ENCODE measurements at places on chromosomes 6 and 20.

- DNase-seq: no peak
Measured at GRCh38 chr6:92050216-92050615, 1369.1 kb downstream of the EPHA7 start.

DNA sequence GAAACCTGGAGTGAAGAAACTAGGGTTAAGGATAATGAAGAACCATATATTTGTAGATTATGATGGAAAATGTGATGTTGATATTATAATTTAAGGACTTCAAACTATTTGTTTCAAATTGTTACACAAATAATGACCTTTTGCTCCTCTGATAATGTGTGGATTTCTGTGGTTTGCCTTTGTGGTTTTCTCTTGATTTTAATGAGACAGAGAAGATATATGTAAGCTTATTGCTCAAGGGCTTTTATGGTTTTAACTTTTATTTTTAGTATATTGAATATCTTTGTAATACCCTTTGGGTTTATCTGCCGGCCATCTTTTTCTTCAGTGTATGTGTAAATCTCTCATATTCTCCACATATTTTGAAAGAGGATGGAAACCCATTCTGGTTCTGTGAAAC, 362.3 kb downstream of the RIMS1 start:
- no peak for DNase-seq

- DNase-seq: no peak
Measured at GRCh38 chr6:89008001-89008814, 44.8 kb upstream of the RNGTT start.

DNA sequence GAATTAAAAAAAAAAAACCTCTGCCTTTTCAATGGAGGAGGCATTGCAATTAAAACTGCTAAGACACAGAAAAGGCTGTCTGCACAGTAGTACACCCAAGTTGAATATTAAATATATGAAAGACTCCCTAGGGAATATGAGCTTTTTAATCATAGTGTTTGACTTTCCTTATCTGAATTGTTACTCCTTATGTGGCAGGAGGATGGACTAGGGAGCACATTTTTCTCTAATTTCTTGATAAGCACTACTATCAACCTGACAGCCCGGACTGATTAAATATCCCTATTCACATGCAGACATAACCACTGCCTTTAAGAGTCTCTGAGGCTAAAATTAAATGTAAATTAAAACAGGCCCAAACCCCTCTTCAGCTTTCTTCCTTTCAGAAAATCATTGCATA, 428.6 kb upstream of the GJE1 start:
- DNase-seq: no peak

DNA sequence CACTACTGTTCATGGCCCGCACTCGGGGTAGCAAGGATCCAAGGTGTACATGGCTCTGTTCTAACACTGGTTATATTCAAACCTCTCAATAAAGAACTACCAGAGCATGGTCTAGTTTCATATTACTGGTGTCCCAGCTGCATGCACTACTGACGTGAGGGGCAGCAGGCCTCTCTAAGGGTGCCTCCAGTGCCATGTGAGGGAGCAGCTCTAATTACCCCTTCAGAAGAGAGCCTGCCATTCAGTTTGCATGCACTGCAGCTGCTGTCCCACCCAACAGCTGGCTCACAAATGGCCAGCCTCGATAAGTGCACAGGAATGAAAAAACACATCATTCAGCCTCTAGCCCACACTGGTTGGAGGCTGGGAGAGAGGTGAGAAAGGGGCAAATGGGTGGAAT, 85.2 kb downstream of the SMLR1 start:
- DNase-seq: no peak

- DNase-seq: no peak
Measured at GRCh38 chr6:30847971-30848436, 36.3 kb upstream of the DDR1 start.

GRCh38 chr6:26299286-26300042, 65.5 kb upstream of the BTN3A2 start:
- DNase-seq: no peak

GRCh38 chr6:163260911-163261310, 153.6 kb upstream of the QKI start:
- DNase-seq: no peak

- no peak for DNase-seq
Measured at GRCh38 chr20:7500231-7500663, 440.0 kb downstream of the HAO1 start.

- no peak for DNase-seq
Measured at GRCh38 chr20:63095718-63096654, 89.2 kb upstream of the BHLHE23 start.

- no peak for DNase-seq
Measured at GRCh38 chr6:1407499-1407990, 18.2 kb downstream of the FOXF2 start.

- no peak for DNase-seq
Measured at GRCh38 chr6:36627801-36628246, 33.7 kb downstream of the SRSF3 start.

- DNase-seq: no peak
Measured at GRCh38 chr20:36063916-36064657, 90.5 kb upstream of the EPB41L1 start.

- no peak for DNase-seq
Measured at GRCh38 chr6:137775720-137776119, 91.3 kb upstream of the TNFAIP3 start.

- no peak for DNase-seq
Measured at GRCh38 chr6:71411882-71412281, 123.3 kb downstream of the OGFRL1 start.

- DNase-seq: no peak
Measured at GRCh38 chr6:161400671-161401070, 126.8 kb upstream of the AGPAT4 start.

GRCh38 chr6:85408039-85408438, 41.8 kb upstream of the NT5E start:
- DNase-seq: no peak

- no peak for DNase-seq
Measured at GRCh38 chr6:43297644-43298564, at the start of gene SLC22A7. Gene SLC22A7 (plus strand): TSS chr6:43298260. CDS start chr6:43298359, 99 bp downstream.

DNA sequence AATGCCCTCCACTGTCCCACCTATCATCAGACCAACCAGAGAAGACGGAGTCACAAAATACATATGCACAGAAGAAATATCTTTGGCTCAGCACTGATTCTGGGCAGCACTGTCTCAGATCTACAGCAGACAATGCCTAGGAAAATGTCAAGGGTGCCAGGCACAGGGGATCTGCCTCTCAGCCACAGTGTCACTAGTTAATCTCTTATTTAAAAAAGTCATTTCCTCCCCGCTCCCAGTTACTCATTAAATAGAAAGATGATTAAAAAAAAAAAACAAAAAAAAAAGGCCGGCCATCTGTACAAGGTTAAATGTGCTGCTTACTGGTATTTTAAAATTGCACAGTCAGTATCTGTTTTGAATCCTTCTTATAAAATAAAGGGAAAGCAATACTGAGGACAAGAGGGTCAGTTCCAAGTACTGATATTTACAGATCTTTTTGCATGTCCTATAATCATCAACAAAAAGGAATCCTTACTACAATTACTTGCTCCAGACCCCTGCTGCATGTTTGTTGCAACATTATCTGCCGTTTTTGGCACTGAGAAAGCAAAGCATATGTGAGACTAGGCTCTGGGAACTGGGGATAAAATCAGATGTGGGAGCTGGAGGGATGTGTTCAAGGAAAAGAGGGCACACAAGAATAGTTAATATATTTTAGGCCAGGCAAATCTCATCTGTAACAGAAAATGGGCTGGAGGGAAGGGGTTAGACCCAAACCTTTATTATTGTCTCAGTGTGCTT, 299.3 kb downstream of the KIF16B start:
- DNase-seq: no peak

DNA sequence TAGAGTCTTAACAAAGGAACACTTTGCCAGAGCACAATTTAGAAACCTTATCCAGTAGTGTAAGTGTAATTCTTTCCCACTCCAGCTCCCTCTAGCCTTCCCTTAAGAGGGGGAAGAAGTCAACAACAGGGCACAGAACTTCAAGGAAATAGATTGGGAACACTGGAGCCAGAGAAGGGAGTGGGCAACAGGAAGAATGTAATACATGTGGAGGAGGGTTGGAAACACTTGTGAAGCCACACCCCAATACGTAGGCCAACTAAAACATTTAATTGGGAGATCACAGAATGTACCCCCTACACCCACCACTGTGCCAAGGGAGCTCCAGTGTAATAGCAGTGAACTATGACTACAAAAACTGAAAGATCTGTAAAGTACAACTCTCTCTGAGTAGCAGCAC, 735.7 kb upstream of the HS3ST5 start:
- DNase-seq: no peak

- DNase-seq: no peak
Measured at GRCh38 chr6:121356575-121356974, 22.3 kb upstream of the TBC1D32 start.

DNA sequence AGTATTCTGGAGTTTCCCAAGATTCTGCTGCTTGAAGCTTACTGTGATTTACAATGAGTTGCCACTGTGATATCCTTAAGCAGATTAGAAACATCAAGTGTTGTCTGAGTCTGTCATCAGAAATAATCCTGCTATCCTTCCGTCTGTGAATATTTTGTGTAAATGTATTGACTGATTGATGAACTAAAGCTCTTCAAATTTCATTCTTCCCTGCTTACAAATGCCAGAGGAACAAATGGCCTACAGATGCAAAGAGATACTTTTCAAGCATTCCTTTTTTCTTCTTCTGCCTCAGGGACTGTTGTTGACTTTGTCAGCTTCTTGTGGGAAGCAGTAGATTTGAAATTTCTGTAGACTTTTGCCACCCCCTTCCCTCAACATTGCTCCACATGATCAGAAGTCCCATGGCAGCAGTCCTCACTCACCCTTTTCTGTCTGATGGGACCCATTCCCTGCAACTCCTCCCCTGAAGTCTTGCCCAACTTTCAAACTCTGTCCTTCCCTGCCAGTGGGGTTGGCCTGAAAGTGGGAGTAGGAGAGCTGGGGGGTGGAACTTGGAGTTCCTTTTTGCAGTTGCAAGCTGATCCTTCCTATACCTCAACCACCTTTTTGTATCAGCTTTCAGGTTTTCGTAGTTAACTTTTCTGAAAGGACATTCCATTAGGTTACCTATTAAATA, 38.5 kb upstream of the MLIP start:
- DNase-seq: no peak

GRCh38 chr6:63347599-63347998, 27.8 kb upstream of the LGSN start:
- DNase-seq: no peak

GRCh38 chr20:64101731-64102621, 5.4 kb downstream of the NPBWR2 start:
- DNase-seq: no peak

GRCh38 chr20:47524015-47524784, 22.5 kb downstream of the NCOA3 start:
- no peak for DNase-seq

DNA sequence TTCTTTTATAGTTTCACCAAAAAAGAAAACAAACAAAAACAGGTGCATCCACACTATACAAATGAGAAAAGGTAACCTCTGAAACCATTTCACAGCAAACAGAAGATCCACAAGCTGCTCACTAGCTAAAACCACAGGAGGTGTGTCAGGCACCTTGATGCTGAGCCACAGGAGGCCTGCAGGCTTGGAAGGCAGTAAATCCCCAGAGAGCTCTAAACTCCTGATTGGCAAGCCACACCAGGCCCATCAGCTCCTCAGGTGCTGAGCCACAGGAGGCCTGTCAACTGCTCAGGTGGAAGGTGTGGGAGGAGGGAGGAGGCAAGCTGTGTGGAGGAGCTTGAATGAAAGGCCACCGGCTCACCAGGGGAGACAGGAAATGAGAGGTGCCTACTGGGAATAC, 273.0 kb downstream of the PKHD1 start:
- no peak for DNase-seq
